NCI-H345 (cell line): ENCODE measurements at places on chromosomes 2 and 18.

DNA sequence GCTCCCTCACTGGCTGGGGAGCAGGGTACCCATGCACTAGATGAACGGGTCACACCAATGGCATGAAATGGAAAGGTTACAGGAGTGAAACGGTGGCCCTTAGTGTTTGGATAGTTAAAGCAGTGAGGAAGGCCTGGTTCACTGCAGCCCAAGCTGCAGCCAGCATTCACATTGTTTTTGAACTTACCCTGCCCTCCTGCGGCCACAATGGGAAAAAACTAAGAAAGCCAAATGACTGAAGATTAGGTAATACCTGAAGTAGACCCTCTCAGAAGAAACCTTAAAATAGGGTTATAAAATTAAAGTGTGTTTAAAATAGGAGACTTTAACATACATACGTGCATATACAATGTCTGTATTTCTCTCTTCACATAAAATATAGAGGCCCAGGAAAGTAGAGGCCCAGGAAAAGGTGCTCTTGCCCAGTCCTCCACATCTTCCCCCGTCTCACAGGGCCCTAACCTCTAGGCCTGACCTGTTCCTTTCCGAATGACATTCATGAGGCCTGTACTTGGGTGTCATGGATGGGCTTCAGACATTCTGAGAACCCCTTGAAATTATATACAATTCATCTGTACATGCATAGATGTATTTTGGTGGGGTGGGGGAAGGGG lies 33.3 kb downstream of the DOK1 start:
- DNase-seq, result peak; percentile 60

GRCh38 chr2:227214622-227215041 lies 50.2 kb downstream of the COL4A3 start:
- no peak for DNase-seq

- no peak for DNase-seq
Observed at GRCh38 chr2:30729031-30729430, 78.2 kb downstream of the CAPN13 start.

GRCh38 chr2:100982431-100982861 lies 19.6 kb upstream of the RPL31 start:
- no peak for DNase-seq

DNA sequence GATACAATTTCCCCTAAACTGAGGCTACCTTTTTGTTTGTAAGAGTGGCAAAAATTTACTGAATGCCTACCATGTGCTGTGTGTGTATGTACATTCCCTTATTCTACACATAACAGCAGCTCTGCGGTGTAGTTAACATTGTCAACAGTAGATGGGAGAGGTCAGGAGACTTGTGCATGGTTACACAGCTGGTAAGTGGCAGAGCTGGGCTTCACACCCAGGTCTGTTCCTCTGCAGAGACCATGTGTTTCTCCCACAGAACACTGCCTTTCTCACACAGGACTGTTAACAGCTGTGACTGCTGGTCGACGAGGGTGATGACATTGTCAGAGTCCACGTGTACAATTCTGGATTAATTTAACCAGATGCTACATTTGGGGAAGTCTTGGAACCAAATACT lies 49.1 kb downstream of the EML6 start:
- DNase-seq, result no peak

DNA sequence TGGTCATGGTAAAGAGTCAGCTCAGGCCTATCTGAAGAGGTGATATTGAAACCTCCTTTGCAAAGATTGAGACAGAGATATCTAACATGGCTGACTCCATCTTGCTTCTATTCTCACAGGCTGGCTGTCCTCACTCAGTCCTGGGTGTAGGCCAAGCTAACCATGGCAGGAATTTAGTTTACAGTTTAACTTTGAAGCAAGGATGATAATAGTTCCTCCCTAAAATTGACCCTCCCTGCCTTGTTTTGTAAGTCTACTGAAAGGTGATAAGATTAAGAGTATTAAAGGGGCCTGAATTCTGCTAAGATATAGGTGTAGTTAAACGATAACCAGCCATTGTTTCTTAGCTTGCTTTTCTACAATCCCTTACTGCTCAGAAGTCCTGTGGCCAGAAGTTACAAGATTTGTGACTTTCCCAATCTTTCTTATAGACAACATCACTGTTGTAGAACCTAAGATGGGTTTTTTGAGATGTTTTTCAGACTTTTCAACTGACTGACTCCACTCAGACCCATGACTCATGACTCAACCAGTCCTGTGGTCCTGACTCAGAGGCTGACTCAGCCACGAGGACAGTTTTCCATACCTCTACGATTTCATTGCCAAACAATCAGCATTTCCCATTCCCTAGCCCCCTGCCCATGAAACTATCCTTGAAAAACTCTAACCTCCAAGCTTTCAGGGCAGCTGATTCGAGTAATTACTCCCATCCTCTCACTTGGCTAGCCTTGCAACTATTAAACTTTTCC lies 195.7 kb upstream of the SESTD1 start:
- DNase-seq, result no peak

GRCh38 chr2:86441882-86442641 lies 891 bp downstream of the KDM3A start:
- peak; percentile 52 for DNase-seq

- no peak for DNase-seq
Observed at GRCh38 chr2:109481196-109481555, 132.6 kb downstream of the SEPTIN10 start.

DNA sequence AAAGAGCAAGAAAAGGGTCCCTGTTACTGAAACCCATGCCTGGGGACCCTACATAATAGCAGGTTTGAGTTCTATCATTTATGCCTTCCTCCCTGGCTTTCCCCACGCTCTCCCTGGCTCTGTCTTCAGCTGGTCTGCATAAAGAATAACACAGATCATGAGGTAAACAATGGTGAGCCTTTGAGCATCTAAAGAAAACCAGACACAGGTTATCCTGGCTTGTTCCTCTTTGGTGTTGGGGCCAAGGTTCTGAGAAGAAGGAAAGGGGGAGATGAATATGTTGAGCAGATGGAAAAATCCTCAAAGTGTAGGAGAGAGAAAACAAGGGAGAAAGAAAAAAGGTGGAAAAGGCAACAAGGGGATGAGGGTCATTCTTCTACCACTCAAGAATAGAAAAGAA lies 127.3 kb downstream of the CABYR start:
- DNase-seq, result no peak

DNA sequence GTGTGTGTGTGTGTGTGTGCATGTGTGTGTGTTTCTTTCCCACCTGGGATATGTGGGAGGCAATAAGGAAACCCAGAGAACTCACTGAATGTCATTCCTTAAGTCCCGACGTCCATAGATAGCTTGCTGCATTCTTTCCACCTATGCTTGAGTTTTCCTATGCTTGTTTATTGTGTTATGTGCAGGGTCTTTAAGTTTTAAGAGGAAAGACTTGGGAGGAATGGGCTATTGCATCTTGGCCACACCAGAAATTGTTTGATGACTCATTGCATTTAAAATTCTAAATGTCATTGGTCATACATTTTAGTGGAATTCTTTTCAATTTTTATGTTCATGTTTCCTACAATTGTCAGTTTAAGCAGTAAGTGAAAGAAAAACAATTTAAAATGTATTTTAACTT lies 33.7 kb downstream of the STARD6 start:
- DNase-seq, result no peak

GRCh38 chr2:203909261-203909967 lies 27.1 kb upstream of the ICOS start:
- peak; percentile 22 for DNase-seq

GRCh38 chr2:127313406-127313805 lies 19.5 kb upstream of the ERCC3 start:
- DNase-seq, result no peak

GRCh38 chr2:68603059-68603458 lies 40.3 kb upstream of the PROKR1 start:
- DNase-seq, result no peak

GRCh38 chr18:58511897-58512581 lies 116.9 kb downstream of the ALPK2 start:
- DNase-seq, result no peak

- DNase-seq, result peak; percentile 34
Observed at GRCh38 chr2:2656115-2657011, 325.3 kb upstream of the MYT1L start.

- no peak for DNase-seq
Observed at GRCh38 chr2:143623909-143624260, 494.7 kb downstream of the ARHGAP15 start.

- no peak for DNase-seq
Observed at GRCh38 chr2:211957799-211958198, 580.8 kb downstream of the ERBB4 start.

DNA sequence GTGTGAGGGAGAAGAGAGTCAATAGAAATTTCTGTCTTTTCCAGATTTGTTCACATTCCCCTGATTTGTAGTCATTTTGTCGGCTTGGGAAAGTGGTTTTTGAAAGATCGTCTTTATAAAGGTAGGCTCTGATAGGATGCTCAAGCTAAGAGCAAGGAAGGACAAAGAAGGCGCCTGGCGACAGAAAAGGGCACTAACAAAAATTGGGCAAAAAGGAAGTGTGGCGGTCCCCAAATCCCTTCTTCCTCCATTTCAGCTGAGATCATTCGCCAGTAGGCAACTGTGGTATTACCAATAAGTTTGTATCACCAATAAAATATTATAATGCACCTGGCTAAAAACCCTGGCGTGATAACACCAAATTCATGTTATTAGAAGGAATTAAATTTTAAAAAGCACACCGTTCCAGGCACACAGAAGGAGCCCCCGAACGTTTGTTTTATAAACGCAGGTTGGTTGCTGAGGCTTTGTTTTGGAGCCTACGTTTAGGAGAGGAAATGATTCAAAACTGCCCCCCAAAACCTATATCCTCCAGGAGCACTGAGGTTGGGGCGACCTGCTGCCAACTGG lies 756 bp upstream of the PTPN4 start:
- DNase-seq, result no peak

GRCh38 chr2:241534701-241535375 lies 23.7 kb upstream of the BOK start:
- DNase-seq, result no peak

DNA sequence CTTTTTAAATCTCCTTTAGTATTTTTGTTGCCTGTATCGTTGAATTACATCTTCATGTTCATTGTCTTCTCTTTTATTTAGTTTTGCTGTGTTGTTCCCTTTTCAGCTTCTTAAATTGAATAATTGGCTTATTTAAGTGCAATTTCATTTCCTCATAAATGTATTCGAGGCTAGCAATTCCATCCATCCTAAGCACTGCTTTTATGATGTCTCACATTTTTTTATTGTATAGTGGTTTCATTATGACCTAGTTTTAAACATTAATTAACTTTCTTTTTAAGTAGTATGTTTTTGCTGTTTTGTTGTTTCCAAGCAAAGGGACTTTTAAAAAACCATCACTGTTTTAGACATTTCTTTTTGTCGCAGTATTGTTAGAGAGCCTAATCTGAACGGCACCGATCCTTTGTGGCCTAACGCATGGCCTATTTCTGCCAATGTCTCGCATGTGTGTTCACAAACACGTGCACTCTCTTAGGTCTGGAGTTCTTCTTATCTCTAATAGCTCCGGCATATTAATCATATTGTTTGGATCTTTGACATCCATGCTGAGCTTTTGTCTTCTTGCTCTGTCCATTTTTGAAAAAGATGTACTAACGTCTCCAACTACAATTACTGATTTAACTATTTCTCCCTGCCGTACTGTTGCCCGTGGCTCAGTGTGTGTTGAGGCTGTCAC lies 59.6 kb upstream of the ZNF516 start:
- no peak for DNase-seq

DNA sequence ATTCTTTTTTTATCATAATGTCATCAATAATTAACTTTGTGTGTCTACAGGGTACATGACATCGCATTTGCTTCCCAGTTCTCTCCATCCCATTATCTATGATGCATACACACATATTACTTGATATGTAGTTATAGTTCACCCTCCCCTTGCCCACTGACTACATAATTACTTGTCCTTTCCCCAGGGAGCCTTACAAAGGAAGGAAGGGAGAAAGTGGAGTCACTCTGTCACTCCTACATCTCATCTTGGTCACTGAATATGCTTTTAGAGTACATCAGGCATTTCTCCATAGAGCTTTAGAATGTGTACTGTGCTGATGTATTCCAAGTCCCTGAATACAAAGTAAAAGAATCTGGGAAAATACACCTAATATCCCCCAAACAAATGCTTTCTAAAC lies 6.0 kb upstream of the DTNA start:
- no peak for DNase-seq

DNA sequence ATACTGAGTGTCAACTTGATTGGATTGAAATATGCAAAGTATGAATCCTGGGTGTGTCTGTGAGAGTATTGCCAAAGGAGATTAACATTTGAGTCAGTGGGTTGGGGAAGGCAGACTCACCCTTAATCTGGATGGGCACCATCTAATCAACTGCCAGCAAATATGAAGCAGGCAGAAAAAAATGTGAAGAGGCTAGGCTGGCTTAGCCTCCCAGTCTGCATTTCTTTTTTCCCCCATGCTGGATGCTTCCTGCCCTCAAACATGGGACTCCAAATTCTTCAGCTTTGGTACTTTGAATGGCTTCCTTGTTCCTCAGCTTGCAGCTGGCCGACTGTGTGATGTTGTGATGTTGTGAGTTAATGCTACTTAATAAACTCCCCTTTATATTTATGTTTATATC lies 577.4 kb downstream of the CPS1 start:
- no peak for DNase-seq

DNA sequence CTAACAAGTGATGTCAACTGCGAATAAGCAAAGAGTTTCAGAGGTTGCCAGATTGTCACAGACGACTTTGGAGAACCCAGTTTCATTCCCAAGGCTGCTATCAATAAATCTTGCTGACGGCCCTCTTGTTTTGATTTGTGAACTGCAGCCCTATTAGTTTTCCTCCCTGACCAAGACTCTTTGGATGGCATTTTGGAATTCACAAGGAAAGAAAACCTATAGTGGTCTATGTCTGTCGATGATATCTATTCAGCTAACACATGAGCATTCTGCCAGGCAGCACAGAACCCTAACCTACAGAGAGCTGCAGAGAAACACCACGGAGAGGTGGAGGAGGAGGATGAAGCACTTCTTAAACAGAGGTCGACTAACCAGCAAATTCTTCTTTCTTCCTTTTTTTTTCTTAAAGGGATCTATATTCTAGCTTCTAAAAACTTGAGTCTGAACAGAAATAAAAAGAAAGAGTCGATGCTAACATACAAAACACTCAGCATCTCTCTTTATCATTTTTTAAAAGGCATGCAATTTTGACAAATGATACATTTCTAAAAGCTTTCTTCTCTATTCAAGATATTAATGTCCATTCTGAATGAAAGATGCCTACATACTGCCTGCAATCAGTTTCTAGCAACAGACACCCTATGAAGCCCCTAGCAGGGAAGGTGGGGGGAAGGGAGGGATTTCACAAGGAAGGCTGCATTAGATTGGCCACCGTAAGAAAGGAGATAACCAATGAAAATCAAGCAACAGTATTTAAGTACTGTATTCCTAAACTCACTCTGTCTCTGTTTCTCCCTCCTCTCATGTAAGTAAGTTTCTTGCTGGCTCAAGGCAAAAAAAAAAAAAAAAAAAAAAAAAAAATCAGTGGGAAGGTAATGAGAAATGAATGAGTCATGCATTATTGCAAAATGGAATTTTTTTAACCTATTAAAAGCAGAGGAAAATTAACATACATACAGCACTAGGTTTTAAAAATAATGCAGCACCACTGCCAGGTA lies 83.0 kb upstream of the CHRNA1 start:
- DNase-seq, result no peak

- DNase-seq, result no peak
Observed at GRCh38 chr2:11481426-11481788, 15.4 kb upstream of the E2F6 start.
